ENCODE measurements at places on chromosomes 13 and 19. TPM values are rescaled to one million over a fixed set of nuclear protein-coding genes. Genes with fewer than 3 reads are reported as not detected.

CASP14 gene
- total RNA-seq = not detected

C13orf42 gene
- not detected for total RNA-seq

TEAD2 gene
- total RNA-seq = 226 TPM

DKKL1 gene
- 5.2 TPM for total RNA-seq

DNA sequence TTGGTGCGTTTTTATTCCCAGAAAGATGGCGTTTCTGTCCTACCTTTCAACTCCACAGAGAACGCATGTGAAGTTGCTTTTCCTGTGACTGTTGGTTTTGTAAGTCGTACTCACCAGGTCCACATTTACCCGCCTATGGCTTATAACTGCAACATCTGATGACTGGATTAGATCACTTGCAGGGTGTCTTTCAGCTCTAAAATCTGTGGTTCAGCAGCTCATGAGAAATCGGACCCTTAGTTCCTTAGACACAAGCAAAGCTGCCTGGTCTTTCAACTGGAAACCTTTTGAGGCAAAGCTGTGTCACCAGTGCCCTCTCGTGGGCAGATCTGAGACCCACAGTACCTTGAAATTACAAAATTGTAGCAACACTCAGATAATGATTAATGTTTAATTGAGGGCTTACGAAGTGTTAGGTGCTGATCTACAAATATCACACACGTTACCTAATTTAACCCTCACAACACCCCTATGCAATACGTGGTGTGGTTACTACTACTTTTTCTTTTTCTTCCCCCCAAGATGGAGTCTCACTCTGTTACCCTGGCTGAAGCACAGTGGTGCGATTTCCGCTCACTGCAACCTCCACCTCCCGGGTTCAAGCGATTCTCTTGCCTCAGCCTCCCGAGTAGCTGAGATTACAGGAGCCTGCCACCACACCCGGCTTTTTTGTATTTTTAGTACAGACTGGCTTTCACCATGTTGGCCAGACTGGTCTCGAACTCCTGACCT lies 65.4 kb downstream of the RUBCNL start:
- no peaks in the 10 kb centered on the region for H3K4me1 ChIP-seq
- no peaks in the 10 kb centered on the region for H3K27me3 ChIP-seq
- peak overlapping the region; percentile 47 for H3K27ac ChIP-seq
- peak; percentile 46 for DNase-seq
- H3K36me3 ChIP-seq = no peaks in the 10 kb centered on the region

GRCh38 chr13:46039411-46040182 lies 12.9 kb downstream of the ZC3H13 start:
- H3K27me3 ChIP-seq = no peaks in the 10 kb centered on the region
- DNase-seq = no peak
- H3K4me1 ChIP-seq = no peaks in the 10 kb centered on the region
- H3K27ac ChIP-seq = no peak overlapping the region
- no peak overlapping the region for H3K4me3 ChIP-seq

DNA sequence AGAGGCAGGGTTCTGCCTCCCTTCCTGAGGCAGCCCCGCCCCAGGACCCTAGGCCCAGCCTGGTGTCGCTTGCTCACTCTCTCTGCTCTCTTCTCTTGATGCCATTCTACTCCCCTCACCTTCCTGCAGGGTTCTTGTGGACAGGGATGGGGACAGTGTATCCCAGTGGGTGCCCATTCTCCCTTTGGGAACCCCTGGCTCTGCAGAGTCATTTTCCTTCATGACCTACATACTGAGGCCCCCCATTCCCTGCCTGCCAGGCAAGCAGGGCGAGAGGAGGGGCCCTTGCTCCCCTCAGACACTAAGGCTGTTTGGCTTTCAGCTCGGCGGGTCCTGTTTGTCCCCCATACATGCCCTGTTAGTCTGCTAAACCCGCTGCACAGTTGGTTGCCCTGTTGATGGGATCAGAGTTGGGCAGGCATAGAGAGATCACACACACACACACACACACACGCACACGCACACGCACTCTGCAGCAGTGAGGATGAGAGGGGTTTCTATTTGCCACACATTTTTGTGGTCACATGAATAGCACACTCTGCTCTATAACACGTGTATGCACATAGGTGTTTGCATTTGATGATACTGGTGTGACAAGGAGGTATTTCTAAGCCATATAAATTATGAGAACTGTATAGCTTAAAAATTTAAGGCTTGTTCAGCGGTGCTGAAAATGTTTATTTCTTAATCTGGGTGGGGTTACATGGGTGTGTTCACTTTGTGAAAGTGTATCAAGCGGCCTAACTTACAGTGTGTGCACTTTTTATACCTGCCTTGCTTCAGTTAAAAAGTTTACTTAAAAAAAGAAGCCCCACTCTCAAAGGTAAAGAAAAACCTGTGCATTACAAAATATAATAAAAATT lies 20.3 kb downstream of the NFIX start:
- H3K27me3 ChIP-seq = peaks cover 97% of the 10 kb centered on the region
- no peak for DNase-seq
- no peak overlapping the region for H3K27ac ChIP-seq
- H3K4me3 ChIP-seq = no peak overlapping the region
